ENCODE measurements at places on chromosomes 5 and 9.

DNA sequence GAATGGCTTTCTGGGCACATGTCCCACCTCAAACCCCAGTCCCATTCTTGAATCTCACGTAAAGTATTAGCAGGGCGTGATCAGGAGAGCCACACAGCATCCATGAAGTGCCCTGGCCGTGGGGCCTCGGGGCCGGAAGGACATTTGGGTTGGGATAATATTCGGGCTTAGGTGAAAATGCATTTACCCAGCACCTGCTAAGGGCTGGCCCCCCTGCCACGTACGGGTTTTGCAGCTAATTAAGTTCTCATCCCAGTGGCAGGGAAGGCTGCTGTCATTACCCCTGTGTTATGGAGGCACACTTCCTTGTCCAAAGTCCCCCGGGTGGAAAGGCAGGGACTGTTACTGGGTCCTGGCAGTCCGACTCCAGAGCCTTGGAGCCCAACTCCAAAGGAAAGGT is 29.0 kb downstream of the ROPN1L start:
- no peak overlapping the region for H3K27ac ChIP-seq
- no peaks in the 10 kb centered on the region for H3K27me3 ChIP-seq
- peaks cover 16% of the 10 kb centered on the region for H3K4me1 ChIP-seq
- no peaks in the 10 kb centered on the region for H3K36me3 ChIP-seq

DNA sequence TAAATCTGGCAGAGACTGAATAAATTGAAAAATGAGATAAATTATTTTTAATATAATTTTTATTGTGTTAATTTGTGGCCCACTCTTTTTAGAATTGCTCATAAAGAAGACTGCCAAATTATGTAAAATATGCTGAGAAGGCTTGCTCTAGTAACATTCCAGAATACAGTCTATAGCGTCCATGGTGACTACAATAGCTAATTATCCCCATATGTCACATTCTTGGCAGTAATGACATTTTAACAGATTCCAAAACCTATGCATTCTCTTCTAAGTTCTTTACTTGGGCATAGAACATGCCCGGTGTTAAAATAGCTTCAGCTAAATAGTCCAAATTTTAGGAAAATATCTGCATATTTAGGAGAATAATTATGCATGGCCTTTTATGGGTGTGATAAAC is 697.0 kb upstream of the SEMA6A start:
- no peaks in the 10 kb centered on the region for H3K36me3 ChIP-seq
- no peak overlapping the region for H3K4me3 ChIP-seq
- no peak for DNase-seq
- no peaks in the 10 kb centered on the region for H3K4me1 ChIP-seq
- no peaks in the 10 kb centered on the region for H3K27me3 ChIP-seq

GRCh38 chr5:166938071-166938470 is 1353.4 kb upstream of the WWC1 start:
- H3K4me3 ChIP-seq, result no peak overlapping the region
- H3K27me3 ChIP-seq, result no peaks in the 10 kb centered on the region
- H3K36me3 ChIP-seq, result no peaks in the 10 kb centered on the region
- no peaks in the 10 kb centered on the region for H3K4me1 ChIP-seq
- DNase-seq, result no peak

DNA sequence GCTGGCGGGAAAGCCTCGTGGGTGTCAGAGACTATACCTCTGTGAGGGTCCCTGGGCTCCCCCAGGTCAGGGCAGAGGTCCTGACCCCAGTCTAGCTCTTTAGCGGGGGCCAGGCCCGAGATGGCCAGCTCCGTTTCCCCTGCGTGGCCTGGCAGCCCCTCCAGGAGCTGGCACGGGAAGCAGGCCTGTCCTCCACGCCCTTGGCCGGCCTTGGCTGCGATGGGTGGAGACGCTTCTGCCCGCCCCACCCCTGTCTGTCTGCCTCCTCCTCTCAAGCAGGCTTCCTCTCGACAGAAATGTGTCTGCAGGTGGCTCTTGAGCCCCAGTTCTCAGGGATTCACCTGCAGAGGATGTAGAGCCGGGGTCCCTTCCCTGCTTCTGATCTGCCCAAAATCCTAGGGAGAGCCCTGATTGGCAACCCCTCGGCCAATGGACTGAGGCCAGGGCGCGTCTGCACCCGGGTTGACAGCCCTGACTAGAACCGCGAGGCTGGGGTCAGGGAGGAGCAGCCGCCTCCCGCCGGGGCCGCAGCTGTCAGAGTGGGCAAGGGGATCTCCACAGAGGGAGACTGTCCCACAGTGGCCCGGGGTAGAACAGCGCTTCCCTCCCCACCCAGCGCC is 2.6 kb upstream of the GRIN1 start:
- no peak for DNase-seq
- no peak overlapping the region for H3K4me3 ChIP-seq
- no peak overlapping the region for H3K27ac ChIP-seq
- H3K27me3 ChIP-seq, result peaks cover 58% of the 10 kb centered on the region
- H3K36me3 ChIP-seq, result no peaks in the 10 kb centered on the region
- H3K4me1 ChIP-seq, result no peaks in the 10 kb centered on the region

DNA sequence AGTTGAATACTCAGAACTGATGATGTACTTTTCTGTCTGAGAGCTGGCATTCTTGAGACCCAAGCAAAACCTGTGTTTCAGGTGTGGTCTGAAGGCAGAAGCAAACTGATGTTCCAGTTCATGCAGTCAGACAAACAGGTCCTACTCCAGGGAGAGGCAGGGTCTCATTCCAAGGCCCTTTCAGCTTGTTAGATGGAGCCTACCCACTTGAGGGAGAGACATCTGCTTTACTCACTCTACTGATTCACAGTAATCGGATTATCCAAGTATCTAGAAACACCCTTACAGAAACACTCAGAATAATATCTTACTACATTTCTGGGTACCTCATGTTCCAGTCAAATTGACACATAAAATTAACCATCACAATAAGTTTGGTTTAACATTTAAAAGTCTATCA is 207.8 kb downstream of the KDM4C start:
- H3K4me1 ChIP-seq, result no peaks in the 10 kb centered on the region
- H3K27ac ChIP-seq, result no peak overlapping the region
- peaks cover 3% of the 10 kb centered on the region for H3K36me3 ChIP-seq

GRCh38 chr5:53165431-53166182 is 56.0 kb upstream of the MOCS2 start:
- H3K4me1 ChIP-seq, result no peaks in the 10 kb centered on the region
- no peaks in the 10 kb centered on the region for H3K27me3 ChIP-seq
- H3K27ac ChIP-seq, result no peak overlapping the region
- no peaks in the 10 kb centered on the region for H3K36me3 ChIP-seq
- no peak overlapping the region for H3K4me3 ChIP-seq

GRCh38 chr5:64834611-64835010 is 65.9 kb downstream of the CWC27 start:
- no peak overlapping the region for H3K4me3 ChIP-seq
- H3K4me1 ChIP-seq, result no peaks in the 10 kb centered on the region
- no peak for DNase-seq
- H3K27me3 ChIP-seq, result no peaks in the 10 kb centered on the region
- no peak overlapping the region for H3K27ac ChIP-seq

- no peak for DNase-seq
- H3K4me3 ChIP-seq, result no peak overlapping the region
- H3K36me3 ChIP-seq, result no peaks in the 10 kb centered on the region
- H3K4me1 ChIP-seq, result no peaks in the 10 kb centered on the region
- H3K27me3 ChIP-seq, result no peaks in the 10 kb centered on the region
Measured at GRCh38 chr9:130156672-130157071, 15.5 kb upstream of the NCS1 start.
